Caco-2 (cell line): ENCODE measurements at places on chromosomes 3 and 15. TPM values are rescaled to one million over a fixed set of nuclear protein-coding genes. Genes with fewer than 3 reads are reported as not detected.
A peak's percentile ranks its signal among the peaks of the same experiment; 100 is the strongest.

DUOXA2 gene
- total RNA-seq, result 1.5 and 1.6 TPM in 2 replicates

DNA sequence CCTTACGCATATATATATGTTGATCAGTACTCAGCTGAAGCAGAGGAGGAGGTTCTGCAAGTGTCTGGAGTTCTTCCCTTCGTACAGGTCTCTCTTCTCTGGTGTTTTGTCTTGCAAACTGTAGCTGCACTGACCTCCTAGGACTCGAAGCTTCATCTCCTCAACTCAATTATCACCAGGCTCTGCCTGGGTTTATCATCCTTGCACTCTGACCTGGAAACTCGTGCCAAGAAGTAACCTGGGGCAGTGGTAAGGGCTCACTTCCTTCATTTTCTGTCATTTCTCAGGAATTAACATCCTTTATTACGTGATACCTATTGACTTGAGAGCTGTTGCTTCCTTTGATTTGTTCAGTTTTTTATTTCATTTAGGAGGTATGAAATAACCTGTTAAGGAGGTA lies 14.4 kb downstream of the REC114 start:
- no peak for DNase-seq

- DNase-seq, result no peak
Observed at GRCh38 chr15:67948215-67948614, 105.9 kb upstream of the PIAS1 start.

DNA sequence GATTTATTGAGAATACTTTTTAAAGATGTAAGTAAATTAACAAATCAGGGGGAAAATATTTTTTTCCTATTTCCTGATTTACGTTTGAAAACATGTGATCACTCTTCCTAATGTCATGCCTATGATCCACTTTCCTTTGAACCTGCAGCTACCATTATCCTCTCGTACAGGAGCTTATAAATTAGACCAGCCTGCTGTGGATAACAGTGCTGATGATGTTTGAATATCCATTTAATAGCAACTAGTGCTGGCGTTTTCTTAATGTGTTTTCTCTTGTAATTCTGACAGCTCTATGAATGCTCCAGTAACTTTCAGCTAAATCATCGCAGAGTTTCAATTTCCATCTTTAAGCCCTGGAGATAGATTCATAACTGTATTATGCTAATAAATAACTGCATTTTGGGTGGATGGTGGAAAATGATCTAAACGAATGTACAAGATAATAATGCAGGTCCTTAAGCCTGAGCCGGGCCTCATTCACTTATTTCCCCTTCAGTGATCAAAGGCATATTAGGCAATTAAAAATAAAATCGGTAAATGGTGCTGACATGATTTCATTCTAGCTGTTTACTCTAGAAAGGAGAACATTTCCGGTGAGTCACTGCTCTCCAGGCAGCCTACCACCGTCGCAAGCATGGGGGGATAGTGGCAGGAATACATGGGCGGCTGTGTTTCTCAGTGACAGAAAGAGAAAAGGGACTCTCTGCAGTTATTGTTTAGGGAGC lies 58.5 kb upstream of the SLC24A5 start:
- DNase-seq, result no peak

DNA sequence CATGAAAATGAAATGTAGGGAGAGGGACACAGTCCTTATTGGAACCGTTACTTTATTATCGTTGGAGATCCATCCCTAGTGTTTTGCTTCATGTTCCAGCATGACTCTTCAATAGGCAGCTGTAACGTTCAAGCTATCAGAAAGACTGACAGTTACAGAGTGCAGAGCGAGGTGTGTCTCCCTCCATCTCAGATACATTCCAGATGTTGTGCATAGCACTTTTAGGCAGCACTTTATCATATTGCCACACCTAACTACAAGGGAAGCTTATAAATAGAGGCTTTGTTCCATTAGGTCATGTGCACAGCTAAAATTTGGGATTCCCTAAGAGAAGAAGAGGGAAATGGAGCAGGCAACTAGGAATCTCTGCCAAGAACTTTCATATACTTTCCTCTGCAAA lies 1009.6 kb downstream of the ROBO2 start:
- no peak for DNase-seq

CMTM8 gene
- total RNA-seq, result 28.2 and 28.5 TPM in 2 replicates

GRCh38 chr15:60555291-60555690 lies 76.3 kb upstream of the ICE2 start:
- no peak for DNase-seq

DNA sequence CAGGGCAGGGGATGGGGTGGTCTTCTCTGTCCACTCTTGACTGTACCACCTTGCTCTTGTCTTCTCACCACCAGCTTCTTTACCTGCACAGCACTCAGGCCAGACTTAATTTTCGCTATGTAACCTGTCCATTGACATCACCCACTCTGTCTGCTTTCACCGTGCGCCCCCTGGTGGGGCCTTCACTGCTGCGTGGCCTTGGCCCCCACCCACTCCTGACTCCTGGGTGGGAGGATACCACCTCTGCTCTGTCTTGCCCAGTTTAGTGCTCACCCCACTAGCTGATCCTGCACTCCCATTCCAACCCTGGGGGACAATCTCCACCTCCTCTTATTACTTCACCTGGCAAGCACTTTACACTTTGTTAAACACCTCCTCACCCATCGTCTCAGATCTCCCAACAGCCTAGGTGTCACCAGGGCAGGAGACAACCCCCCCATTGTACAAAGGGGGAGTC lies 17.7 kb downstream of the PTH1R start:
- peak; percentile 75 for DNase-seq

OCA2 gene
- total RNA-seq, result 0.57 and 0.86 TPM in 2 replicates

PTH1R gene
- total RNA-seq, result 5.1 and 6.8 TPM in 2 replicates

RAB5A gene
- 63.1 and 69.5 TPM in 2 replicates for total RNA-seq

TRAIP gene
- 25.1 and 28.0 TPM in 2 replicates for total RNA-seq

GPR149 gene
- not detected in 2 replicates for total RNA-seq

DNA sequence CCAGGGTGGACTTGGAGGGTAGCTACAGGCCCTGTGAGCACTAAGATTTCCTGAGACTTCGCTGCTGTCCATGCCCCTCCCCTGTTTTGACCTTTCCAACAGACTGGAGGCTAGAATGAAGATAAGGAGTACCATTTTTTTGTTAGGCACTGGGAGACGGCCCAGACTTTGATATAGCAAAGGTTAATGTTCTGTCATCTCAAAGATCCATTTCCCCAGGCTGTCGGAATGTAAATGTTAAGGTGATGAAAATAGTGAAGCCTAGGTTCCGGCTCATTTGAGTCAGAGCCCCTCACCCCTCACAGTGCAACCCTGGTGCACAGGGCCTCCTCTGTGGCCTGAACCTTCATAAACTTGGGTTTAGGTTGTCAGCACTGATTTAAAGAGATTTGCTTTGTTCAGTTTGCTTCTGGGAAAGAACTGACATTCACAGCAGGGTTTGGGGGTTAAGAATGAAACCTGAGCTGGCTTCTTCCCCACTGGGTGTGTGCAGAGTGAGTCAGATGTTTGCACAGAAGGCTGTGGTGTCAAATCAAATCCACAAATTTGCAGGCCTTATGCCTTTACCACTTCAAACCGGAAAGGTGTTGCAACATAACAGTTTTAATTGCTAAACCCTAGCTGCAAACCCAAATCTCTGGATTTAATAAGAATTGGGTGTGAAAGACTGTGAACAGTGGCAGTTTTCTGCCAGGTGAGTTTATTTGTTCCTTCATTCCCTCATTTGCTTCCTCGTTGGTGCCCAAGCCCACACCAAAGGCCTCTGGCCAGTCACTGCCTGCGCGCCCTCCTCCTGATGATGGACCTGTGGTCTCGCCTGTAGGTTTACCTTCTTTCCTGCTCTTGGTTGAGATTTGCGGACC lies 20.6 kb upstream of the KCTD6 start:
- DNase-seq, result peak; percentile 78

NDN gene
- not detected in 2 replicates for total RNA-seq

GRCh38 chr3:30531017-30531570 lies 75.3 kb upstream of the TGFBR2 start:
- peak; percentile 65 for DNase-seq

DNA sequence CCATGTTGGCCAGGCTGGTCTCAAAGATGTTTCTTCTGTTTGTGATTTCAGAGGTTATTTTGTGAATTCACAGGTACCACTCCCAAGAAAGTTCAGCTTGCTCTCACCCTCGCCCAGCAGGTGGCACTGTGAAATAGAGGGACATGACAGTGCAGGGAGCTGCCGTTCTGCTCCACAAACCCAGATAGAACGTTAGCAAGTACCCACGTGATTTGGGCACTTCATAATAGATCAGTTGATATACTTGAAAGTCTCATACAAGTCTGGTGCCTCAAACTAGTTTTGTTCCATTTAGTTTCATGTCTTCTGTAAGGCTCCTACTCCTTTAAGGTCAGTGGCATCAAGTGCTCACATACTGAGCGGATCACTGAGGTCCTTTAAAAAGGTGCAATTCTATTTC lies 45.5 kb downstream of the FILIP1L start:
- DNase-seq, result peak; percentile 80

- DNase-seq, result no peak
Observed at GRCh38 chr3:15269091-15269989, 63.0 kb downstream of the SH3BP5 start.

- no peak for DNase-seq
Observed at GRCh38 chr3:42749753-42750231, 23.3 kb downstream of the CCDC13 start.

- DNase-seq, result no peak
Observed at GRCh38 chr3:81554801-81555200, 206.6 kb downstream of the GBE1 start.

CAMP gene
- total RNA-seq, result not detected in 2 replicates

- no peak for DNase-seq
Observed at GRCh38 chr3:190399677-190400076, 11.7 kb downstream of the CLDN16 start.

MYZAP gene
- total RNA-seq, result 4.3 and 6.4 TPM in 2 replicates
